ENCODE measurements at places on chromosomes 11 and 22.

GRCh38 chr22:37525746-37526350, 6.6 kb upstream of the CARD10 start:
- DNase-seq = no peak

DNA sequence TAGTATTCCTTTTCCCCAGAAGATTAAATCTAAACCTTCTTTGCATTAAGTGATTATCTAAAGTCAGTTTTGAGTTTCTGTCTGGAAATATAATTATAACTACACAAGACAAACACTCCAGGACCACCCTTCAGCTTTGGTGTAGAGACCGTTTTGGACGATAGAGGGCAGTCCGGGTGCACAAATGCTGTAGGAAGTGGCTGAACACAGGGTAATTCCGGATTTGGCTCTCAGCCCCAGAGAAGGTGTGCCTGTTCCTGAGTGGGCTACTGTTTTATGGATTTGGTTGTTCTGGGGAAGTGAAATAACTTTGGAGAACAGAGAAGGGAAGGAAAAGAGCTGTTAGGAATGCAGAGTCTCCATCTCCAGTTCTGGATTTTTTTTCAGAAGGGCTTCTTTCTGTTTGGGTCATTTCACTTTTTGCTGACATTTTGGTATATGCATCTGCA, 14.8 kb downstream of the EXT2 start:
- peak; percentile 14 for DNase-seq

DNA sequence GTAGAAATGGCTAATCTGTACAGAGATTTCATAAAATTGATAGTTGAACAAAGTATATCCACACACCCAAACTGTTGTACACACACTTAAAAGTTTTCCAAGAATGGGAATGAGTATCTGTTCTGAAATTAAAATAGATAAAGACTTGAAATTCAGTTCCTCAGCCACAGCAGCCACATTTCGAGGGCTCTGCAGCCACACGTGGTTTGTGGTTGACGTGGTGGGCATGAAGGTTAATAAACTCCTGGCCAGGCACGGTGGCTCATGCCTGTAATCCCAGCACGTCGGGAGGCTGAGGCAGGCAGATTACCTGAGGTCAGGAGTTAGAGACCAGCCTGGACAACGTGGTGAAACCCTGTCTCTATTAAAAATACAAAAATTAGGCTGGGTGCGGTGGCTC, 24.0 kb downstream of the TPST2 start:
- no peak for DNase-seq

DNA sequence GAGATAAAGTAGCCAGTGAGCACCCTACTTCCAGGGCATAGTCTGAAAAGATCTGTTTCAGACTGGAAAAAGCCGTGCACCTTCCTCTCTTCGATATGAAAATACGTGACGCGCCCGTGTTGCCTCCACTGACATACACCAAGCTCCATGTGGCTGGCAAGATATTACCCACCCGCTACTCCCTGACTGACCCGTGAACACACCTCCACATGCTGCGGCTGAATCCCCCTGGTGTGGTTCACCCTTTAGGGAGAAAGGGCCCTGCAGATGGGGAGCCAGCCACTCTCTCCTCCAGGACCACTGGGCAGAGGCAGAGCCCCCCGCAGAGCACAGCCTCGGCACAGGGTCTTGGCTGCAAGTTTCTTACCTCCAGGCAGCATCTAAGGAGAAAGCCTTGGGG, 245.0 kb downstream of the BRD1 start:
- no peak for DNase-seq

- DNase-seq = no peak
These were observed 623.8 kb upstream of the KIRREL3 start for GRCh38 chr11:127624306-127624856.

- DNase-seq = no peak
These were observed 18.7 kb upstream of the NAT10 start for GRCh38 chr11:34086554-34087283.

DNA sequence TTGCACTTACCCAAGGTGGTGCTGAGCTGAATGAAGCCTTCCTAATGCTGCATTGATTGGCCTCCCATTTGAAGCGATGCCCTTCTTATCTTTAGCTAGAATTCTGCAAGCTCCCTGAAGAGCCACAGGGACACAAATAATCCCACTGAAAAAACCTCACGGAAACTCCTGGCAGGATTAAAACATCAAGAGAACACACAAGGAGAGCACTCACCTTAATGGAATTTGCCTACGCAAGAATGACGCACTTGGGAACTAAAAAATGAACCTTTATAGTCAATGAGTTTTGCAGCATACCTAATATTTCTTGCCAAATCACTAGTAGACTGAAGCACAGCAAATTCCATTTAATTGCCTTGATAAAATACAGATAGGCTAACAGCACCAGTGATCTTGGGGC, 232.8 kb upstream of the UBASH3B start:
- no peak for DNase-seq

GRCh38 chr11:129852125-129852740, 36.6 kb downstream of the TMEM45B start:
- no peak for DNase-seq

GRCh38 chr22:46769191-46769675, 6.8 kb downstream of the TBC1D22A start:
- DNase-seq = no peak

GRCh38 chr22:19168088-19168890, 10.2 kb downstream of the SLC25A1 start:
- no peak for DNase-seq

DNA sequence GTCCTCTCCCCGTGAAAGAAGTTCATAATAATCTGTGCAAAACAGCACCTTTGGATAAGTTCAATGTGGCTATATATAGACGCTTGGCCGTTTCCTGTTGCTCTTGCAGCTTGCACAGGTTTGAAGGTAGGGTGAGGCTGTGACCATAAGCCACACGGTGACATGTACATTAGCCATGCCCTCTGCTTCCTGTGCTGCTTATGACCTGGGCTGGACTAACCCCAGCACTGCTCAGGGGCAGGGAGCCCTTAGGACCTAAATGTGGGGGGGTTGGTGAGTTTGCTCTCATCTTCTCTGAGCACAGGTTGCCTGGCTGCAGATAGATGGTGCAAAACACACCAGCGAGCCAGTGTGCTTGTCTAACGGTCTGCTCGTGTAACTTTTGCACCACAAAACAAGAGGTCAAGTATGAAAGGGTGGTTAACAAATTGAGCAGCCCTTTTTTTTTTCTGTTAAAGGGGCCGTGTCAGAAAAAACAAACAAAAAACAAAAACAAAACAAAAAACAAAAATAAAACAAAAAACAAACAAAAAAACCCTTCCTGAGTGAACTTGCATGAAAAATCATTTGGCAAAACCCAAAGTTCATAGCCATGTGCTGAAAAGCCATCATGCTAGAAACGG, 37.3 kb downstream of the FLI1 start:
- no peak for DNase-seq

DNA sequence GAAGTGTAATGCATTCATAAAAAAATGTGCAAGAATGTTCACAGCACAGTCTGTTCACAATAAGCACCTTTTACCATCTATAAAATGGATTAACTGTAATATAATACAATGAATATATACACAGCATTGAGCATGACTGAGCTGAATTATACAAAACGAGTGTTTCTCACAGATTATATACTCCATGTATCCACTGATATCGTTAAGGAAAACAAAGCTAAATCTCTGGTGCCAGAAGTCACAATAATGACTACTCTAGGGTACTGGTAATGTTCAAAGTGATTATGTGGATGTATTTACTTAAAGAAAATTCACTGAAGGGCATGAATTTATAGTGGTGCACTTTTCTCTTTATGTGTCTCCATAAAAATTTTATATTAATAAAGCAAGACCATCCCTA, 33.2 kb downstream of the ACAT1 start:
- no peak for DNase-seq

DNA sequence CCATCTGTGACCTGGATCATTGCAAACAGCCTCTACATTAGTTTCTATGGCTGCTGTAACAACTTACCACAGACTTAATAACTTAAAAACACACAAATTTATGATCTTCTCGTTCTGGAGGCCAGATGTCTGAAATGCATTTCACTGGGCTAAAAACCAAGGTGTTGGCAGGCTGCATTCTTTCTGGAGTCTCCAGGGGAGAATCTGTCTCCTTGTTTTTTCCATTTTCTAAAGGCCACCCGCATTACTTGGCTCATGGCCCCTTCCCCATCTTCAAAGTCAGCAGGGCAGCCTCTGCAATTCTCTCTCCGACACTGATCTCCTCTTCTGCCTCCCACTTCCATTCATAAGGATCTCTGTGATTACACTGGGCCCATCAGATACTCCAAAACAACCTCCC, 11.6 kb downstream of the SCGB1A1 start:
- DNase-seq = no peak

GRCh38 chr22:28909375-28909774, 26.0 kb downstream of the ZNRF3 start:
- DNase-seq = no peak

GRCh38 chr11:68904248-68904847, 657 bp downstream of the IGHMBP2 start:
- DNase-seq = peak; percentile 14

DNA sequence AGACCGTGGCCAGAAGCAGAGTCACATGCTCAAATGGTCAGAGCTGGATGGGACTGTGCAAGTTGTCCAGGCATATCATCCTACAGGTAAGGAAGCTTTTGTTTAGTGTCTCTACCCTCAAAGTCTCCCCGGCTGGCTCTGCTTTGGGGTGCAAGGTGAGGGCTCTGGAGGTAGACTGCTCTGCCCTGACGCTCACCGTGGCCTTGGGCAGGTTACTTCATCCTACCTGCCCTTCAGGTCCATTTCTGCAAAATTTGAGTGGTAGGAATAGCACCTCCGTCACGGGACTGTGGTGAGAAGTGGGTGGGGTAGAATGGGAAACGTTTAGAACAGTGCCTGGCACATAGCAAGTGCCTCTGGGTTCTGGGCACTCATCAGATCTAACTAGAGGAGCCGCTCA, 42.2 kb downstream of the NAT10 start:
- no peak for DNase-seq

- DNase-seq = no peak
These were observed 43.1 kb upstream of the FGF3 start for GRCh38 chr11:69862331-69862771.

- peak; percentile 56 for DNase-seq
These were observed 950 bp downstream of the FERMT3 start for GRCh38 chr11:64207256-64208085.

DNA sequence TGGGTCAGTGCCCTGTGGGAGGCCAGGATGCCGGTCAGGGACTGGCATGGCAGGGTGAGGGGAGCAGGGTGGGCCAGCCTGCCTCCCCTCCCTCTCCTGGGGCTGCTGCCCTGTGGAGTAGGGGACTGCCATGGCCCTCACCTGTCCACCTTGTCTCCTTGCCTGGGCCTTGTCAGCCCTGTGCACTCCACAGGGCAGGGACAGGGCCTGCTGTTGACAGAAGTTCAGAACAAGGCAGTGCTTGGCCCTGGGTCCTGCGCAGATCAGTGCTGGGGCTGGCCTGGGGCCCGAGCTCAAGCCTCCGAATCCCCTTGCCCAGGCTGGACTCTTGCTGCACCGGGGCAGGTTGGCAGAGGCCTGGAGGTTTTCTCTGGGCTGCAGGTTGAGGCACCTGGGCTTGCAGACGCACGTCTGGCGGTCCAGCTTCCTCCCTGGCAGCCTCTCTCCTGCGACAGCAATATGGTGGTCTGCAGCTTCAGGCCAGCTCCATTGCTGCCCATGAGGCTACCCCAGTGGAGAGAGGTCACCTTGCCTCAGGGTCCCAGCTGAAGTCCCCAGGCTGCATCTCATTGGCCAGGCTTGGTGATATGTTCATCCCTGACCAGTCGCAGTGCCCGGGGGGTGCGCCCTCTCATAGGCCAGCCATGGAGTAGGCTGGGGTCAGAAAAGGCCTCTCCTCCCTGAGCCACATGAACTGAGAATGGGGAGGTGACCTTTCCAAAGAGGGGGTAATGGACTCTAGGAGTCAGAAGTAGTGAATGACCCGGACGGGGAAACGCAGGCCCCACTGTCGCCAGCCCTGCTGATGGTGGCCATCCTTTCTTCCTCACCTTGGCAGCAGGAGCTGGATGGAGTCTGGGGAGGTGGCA, 21.5 kb upstream of the CHKA start:
- no peak for DNase-seq

- no peak for DNase-seq
These were observed 45.8 kb downstream of the MIAT start for GRCh38 chr22:26702906-26703830.

DNA sequence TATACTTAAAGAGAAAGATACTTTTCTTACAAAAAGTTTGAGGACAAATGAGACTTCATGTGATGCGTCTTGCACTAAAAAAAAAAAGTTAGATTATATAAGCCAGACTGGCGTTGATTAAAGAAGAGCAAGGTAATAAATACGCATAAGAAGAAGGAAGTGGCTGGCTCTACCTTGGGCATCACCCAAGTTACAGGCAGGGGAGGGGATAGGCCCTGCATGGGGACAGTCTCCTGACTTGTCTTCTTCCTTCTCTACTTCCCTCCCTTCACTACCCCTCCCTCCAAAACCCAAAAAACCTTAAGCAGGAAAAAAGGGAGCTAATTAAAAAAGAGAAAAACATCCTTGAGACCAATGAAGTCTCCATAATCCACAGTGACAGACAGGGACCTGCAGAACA, 22.3 kb upstream of the TMA7B start:
- DNase-seq = no peak

GRCh38 chr11:35239471-35240075, 100.6 kb downstream of the CD44 start:
- no peak for DNase-seq

Data from activated CD4-positive, alpha-beta T cell treated with anti-CD3 and anti-CD28 coated beads for 1 hour (primary cell).